NCI-H2227 treated with DMSO at 0.1 percent for 48 hours (cell line): ENCODE measurements at places on chromosomes 4 and X.

GRCh38 chrX:132615391-132616131, 126.7 kb upstream of the MBNL3 start:
- peak; percentile 1 for DNase-seq

GRCh38 chr4:3355266-3355748, 62.5 kb downstream of the RGS12 start:
- DNase-seq, result no peak

DNA sequence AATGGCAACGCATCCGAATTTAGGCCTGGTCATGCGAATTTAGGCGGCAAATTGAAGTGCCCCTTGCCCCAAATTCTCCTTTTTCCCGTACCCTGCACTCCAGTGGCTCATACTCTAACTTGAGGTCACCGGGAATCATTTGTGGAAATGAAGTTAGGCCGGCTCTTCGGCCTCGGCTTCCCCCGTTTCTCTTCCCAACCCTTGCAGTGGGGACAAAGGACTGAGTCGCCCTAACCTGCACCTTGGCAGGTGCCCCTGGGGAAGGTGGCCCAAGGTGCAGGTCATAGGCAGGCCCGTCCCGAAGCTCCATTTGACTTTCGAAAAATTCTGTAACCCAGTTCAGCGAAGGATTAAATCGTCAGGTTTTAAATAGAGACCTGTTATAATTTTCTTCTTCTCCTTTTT, 811 bp downstream of the SRD5A3 start:
- DNase-seq, result no peak

- DNase-seq, result no peak
Observed at GRCh38 chrX:155086202-155086840, 15.0 kb downstream of the BRCC3 start.

DNA sequence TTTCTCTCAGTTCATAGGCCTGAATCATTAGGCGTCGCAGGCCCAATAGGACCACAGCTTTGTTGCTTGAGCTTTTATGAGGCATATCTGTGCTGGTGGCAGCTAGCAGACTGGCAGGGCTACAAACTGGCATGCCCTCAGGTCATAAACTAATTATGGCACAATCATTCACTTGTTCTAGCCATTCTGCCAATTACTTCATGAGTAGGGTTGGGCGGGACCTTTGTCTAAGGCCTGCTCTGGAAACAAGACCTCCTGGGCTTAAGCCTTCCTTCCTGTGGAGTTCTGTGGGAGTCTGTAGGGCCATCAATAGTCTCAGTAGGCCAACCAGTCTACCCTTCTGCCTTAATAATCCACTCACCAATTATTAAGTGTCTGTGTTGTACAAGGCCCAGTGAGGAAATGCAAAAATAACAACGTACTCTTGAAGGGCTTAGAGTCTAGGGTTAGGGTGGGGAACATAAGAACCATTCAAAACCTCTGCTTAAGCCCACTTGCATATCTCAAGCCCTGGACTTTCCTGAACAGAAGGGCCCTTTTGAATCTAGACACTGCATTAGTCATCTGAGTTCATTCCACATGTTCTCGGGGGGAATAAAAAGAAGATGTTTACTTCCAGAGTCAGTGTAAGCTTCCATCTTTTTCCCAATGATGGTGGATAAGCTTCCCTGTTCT, 44.5 kb downstream of the SHROOM4 start:
- DNase-seq, result no peak

DNA sequence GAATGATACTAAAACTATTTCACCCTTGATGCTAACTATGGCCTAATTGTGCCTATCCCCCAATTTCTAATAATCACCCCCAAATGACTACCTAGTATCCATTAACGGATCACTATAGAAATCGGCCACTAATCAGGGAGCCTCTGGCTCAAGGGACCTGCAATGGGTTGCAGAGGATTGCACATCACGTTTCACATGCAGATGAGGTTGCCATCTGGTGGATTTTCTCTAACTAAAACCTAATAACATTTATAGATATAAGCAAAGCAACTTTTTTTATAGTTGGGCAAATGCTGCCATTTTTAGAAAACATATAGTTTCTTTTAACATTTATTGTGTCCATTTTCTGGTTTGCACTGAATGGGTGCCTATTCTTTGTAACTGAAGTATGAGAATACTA, 28.3 kb upstream of the ALG13 start:
- no peak for DNase-seq

DNA sequence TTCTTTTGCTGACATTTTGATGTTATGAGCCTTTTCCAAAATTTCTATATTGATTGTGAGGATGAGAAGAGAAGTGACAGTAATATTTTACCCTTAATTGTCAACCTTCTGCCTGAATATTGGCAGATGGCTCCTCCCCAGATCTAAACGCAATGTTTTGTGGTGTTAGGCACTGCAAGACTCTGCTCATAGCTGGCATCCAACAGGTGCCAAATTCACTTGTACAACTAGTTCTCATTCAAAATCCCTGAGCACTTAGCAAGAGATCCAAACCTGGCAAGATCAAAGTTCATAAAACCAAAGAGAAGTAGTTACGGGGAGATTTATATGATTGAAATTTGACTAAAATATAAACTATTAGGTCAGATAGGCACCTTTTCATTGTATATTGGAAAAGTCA, 901.7 kb upstream of the INTU start:
- DNase-seq, result no peak

GRCh38 chr4:110087070-110087708, 111.2 kb downstream of the ELOVL6 start:
- DNase-seq, result peak; percentile 65

DNA sequence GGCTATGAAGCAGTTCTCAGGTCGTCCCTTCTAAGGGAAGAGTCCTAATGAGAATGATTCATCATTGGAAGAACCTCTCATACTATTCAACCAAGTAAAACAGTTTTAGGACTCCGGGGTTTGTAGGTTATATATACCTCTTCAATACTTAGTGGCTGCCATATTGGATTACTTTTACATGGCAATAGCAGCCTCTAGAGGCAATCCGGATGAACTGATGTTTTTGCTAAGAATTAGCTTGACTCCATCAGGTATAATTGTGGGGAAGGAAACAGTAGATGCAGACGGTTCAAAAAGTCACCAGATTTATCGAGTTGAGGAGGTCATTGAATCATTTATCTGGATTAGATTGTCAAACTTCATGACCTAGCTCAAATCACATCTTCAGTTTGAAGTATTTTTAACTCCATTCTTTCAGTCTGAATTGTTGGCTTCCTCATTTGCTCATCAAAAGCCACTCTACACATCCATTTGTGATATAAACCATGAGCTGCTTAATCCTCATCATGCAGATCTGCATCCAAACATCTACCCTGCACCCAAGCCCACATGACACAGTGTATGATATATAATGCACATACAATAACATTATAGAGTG, 28.4 kb downstream of the GUCY1B1 start:
- peak; percentile 39 for DNase-seq

DNA sequence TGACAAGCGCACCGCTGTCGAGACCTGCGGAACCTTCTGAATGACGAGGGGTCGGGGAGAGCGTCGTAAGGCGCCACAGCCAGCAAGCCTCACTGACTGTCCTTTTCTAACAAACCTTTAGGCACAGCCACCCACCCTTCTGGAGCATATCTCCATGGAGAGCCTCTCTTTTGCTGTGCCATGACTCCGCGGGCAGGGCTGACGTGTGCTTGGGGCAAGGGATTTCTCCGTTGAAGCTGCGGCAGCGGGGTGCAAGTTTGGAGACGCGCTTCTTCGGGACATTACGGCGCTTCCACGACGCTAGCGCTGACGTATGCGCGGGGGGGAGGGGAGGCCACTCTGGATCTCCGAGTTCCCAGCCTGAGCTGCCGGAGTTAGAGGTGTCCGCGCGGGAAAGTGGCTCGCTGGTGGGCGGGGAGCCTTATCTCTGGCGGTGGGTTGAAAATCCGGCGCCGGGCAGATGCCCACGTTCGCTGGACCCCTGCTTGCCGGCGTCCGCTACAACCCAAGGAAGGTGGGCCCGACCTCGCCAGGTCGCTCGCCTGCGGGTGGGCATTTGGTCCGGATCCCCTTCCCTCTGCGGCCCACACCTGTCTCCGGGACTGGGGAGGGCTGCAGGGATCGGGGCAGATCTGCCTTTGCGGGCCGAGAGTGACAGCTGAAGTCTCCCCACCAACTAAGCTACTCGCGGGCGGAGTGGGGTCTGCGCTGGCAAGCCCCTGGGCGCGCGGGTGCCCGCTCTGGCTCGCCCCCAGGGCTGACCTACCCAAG, 543 bp upstream of the SLC10A7 start:
- peak; percentile 45 for DNase-seq

DNA sequence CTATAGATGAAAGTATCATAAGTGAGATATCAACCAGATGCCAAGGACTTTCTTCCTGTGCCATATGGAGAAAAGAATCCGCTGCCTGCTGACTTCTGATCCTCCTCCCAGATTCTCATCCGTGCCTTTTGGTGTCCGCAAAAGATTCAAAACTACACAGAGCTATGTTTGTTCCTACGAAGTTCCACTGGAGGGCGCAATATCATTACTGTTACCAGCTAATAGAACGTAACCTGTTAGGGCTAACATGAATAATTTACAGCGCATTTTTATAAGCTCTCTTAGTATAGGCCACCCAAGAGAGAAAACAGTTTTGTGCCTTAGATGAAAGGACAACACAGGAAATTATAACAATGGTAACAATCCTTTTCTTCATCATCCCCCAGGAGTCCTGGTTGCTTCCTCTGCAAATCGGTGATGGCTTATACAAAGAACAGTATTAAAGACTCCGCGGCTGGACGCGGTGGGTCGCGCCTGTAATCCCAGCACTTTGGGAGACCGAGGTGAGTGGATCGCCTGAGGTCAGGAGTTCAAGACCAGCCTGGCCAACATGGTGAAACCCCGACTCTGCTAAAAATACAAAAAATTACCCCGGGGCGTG, 22.8 kb upstream of the CENPVL3 start:
- DNase-seq, result peak; percentile 55

DNA sequence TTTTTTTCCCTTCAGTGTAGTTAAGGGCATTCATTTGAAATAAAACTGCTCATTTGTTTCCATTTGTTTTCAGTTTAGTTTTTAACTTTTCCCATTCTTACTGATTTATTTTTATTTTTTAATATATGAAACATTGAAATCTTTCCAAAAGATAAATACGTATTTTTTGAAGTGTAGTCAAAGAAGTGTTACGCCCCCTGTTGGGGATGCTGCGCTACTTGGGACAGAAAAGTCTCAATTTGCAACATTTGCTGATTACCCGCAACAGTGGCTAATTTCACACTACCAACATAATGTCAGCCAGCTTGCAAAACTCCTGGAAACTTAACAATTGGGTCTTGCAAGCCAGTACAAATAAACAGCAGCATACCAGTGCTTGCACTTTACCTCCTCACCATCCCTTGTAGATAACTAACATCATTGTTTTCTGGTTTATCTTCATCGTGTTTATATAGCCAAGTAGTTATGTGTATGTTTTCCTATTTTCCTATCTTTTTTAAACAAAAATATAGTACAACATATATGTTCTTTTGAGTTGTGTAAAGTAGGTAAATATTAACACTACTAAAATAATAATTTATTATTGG, 158.6 kb downstream of the STPG2 start:
- no peak for DNase-seq

DNA sequence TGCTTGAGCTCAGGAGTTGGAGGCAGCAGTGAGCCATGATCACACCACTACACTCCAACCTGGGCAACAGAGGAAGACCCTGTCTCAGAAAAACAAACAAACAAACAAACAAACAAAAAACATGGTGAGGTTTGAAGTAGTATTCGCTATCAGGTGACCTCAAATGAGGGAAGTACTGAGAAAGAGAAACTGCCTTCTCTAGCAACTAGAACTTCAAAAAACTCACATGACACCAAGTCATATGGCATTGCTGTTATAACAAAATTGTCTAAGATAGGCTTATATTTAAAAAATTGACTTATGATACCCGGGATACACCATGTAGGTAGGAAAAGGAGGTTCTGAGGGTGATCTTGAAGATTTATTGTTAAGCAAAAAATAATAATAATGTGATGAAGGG, 10.3 kb downstream of the MPP1 start:
- DNase-seq, result no peak

GRCh38 chrX:57528670-57529255, 63.0 kb upstream of the ZXDB start:
- DNase-seq, result no peak

DNA sequence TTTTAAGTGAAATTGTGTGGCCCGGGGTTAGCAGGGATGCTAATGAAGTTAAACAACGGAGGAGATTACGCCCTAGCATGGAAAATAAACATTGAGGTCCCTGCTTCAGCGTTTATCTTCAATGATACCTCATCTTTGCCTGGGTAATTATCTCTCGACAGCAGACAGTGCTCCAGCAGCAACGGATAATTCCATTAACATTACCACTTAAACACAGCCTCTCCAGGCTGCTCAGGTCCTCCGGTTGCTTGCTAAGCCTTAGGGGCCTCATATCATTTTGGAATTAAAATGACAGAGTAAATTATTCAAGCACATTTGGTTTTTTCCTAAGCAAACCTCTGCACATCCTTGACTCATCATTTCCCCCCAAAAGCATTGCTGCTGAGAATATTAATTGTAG, 281.5 kb upstream of the KLF3 start:
- peak; percentile 70 for DNase-seq

- no peak for DNase-seq
Observed at GRCh38 chrX:72609313-72609712, 36.7 kb upstream of the HDAC8 start.

GRCh38 chr4:111013846-111014245, 391.0 kb upstream of the PITX2 start:
- DNase-seq, result no peak

- no peak for DNase-seq
Observed at GRCh38 chr4:100605144-100605543, 87.3 kb upstream of the EMCN start.

- DNase-seq, result no peak
Observed at GRCh38 chr4:1367936-1368289, 20.9 kb downstream of the UVSSA start.

DNA sequence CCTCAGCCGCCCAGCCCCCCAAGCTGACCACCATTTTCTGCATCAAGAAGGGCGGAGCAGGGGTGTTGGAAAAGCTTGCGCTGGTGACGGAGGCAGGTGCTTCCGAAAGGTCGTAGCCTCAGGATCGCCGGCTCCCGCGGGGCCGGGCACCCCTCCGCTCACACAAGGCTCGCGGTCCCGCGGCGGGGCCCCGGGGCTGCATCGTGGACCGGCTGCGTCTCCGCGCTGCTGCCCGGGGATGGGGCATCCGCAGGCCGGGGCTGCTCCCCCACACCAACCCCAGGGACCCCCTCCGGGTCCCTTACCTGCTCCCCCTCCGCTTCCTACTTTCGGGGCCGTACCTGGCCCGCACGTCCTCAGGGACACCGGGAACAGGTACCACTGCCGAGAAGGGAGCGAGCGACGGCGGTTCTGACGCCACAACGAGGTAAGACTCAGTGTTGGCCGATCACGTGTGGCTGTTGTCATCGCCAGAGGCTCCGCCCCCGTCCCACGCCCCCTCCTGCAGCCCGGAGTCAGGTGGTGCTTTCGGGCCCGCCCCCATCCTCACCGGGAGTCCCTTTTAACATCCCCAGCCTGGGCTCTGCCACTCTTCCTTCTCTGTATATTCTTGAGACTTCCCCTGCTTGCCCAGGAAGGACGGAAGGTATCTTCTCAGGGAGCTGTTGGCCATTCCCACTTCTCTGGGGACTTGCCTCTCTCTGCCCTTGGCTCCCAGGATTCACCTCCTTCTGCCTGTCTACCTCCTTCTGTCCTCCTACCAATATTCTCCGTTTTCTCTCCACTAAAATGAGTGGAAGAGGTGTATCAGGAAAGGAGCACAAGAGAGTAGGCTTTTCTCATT, at the start of gene BEX2:
Gene BEX2 (minus strand): TSS at position 436 of the 844 bp plus-strand sequence. CDS start 1,014 bp downstream, outside the sequence.
- DNase-seq, result peak; percentile 93

GRCh38 chrX:63471004-63471403, 119.9 kb upstream of the SPIN4 start:
- no peak for DNase-seq

- DNase-seq, result no peak
Observed at GRCh38 chr4:179719766-179720450, 2277.7 kb upstream of the AGA start.

- no peak for DNase-seq
Observed at GRCh38 chr4:86615501-86615900, 21.4 kb downstream of the PTPN13 start.
